C1 segment of cervical spinal cord (tissue), 14 donors: ENCODE measurements at places on chromosomes 5 and 9.

- no peak for DNase-seq
Measured at GRCh38 chr9:137044502-137045177, 1.3 kb downstream of the NPDC1 start.

DNA sequence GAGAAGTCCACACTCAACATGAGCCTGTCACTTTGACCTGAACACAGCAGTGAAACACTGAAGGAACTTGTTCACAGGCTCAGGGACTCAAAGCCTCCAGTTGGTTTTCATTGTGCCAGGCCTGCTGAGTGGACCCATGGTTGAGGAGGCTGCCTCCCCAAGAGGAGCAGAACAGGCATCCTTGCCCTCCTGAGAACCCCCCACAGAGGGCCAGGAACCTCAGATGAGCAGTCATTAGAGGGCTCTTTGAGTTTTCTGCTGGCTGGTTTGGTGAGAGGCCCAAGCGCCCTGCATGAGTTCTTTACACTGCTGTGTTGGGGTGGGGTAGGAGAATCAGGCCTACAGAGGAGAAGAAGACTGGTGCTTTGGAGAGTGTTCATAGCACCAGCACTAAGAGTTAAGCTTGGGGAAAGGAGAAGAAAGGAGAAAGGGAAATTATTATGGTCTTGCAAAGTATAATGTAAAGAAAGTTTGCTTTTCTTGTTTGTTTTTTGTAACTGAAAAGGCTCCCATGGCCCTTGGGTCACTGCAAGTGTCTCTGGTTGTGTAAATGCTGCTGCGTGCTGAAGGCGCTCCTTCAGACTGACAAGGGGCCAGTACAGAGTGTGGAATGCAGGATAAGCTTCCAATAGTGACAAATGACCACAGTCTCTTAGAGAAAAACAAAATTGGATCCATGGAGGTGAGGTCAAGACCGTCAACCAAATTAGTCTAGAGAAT lies 100.2 kb downstream of the PDE8B start:
- no peak for DNase-seq

GRCh38 chr9:123772374-123772773 lies 157.6 kb downstream of the DENND1A start:
- no peak for DNase-seq

DNA sequence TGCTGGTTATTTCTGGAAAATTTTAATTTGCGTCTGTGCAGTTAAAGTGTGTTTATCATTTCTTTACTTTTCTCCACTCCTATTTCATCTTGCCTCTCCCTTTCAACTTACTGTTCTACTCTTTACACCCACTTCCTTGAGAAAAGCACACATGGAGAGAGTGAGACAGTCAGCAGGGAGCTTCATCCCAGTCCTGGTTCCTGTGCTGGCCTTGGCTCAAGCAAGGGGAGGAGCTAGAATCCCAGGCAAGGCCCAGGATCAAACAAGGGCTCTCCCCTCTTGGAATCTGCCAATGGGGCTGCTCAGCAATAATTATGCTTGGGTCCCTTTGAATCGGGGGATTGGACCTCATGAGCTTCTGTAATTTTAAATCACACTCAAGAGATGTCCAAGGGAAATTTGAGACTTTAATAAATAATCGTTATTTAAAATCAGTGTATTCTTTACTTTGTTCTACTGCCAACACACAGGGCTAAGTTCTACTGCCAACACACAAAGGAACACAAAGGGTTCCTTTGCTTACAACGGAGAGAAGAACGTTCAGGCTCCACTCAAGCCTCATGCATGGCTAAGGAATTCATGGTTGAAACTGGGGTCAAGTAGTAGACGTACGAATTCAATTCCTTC lies 439.3 kb upstream of the DAB2 start:
- DNase-seq: no peak

GRCh38 chr9:121734465-121734864 lies 83.0 kb downstream of the DAB2IP start:
- no peak for DNase-seq

- DNase-seq: no peak
Measured at GRCh38 chr9:134913713-134914500, 3.8 kb downstream of the FCN1 start.
